Foreskin keratinocyte (primary cell): ENCODE measurements at places on chromosomes 12 and 14.

- DNase-seq, result peak; percentile 90
Observed at GRCh38 chr12:98355322-98355721, 160.1 kb upstream of the TMPO start.

GRCh38 chr14:24279301-24280186 is 8.1 kb upstream of the RABGGTA start:
- DNase-seq, result peak; percentile 40

GRCh38 chr12:17875230-17875629 is 214.8 kb downstream of the RERGL start:
- no peak for DNase-seq

DNA sequence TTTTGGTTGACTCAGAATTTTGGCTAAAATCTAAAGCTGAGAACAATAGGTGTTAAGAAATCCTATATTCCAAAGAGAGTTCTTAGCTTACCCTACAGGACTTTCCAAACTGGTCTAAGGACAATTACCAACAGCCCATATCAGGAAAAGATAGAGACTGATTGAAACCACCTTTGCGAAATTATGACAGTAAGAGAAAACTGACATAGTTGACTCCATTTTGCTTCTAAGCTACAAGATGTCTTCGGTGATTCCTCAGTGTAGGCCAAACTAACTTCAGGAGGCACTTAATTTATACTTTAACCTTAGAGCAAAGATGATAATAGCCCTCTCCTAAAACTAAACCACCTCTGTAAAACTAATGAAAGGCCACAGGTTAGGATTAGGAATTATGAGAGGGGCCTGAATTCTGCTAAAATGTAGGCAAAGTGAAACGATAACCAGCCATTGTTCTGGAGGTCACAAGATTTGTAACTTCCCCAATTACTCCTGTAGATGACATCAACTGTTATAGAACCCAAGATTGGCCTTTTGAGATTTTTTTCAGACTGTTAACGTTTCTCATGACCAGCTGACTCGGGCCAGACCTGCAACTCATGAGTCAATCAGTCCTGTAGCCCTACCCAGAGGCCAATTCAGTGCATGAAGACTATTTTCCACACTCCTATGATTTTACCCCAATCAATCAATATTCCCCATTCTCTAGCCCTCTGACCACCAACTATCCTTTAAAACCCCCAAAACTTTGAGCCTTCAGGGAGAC is 43.0 kb downstream of the KLRG1 start:
- DNase-seq, result no peak

- no peak for DNase-seq
Observed at GRCh38 chr12:50257236-50258166, 25.8 kb downstream of the LIMA1 start.
